ENCODE measurements at places on chromosomes 1 and 21.

DNA sequence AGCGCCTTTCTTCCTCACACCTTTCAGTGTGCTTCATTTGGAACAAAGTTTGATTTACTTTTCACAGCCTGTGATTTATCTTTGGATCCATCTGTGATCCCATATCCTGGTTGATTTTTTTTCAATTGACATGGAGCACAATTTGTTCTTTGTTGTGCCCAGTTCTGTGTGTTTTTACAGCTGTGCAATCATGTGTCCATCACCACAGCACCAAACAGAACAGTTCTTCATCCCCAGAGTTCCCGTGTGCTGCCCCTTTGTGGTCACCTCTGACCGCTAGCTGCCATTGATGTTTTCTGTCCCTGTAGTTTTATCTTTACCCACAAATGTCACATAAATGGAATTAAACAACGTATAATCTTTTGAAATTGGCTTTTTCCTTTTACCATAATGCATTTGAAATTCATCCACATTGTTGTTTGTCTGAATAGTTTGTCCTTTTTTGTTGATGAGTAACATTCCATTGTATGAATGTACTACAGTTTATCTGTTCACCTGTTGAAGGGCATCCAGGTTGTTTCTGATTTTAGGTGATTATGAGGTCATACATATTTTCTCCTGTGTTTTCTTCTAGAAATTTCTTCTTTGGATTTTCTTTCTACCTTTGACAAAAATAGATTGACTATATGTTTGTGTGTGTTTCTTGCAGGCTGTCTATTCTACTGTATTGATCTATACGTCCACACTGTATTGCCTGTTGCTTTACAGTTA lies 17.4 kb downstream of the MIGA1 start:
- no peak for DNase-seq

DNA sequence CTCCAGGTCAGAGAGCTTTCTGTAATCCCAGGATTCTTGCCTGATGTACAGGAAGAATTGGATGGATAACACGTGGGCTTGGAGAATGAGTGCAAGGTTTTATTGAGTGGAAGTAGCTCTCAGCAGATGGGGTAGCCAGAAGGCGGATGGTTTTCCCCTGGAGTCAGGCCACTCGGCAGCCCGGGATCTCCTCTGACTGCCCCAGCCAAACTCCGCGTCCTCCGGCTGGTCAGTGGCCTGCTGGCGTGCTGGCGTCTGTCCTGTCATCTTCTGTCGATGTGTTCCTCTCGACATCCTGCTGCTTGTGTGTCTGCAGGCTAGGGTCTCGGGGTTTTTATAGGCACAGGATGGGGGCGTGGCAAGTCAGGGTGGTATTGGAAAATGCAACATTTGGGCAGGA lies 27.4 kb upstream of the GJA9 start:
- no peak for DNase-seq

- peak; percentile 59 for DNase-seq
Observed at GRCh38 chr1:164716992-164717703, 158.2 kb downstream of the PBX1 start.

DNA sequence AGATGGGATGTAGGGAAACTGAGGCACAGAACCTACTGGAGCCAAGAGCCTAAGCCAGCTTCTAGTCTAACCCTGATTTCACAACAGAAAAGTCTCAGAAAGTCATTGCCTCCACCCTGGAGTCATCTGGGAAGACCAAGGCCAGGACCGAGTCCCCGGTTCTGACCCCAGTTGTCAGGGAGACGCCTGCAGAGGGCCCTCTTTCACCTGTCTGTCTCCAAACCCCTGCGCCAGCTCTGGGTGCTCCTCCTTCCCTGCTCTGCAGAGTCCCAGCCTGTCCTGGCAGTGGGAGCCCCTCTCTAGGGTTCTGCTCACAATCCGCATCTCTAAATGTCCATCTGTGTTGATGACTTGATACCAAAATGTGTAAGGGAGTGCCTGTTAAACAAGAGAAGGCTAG lies 149.7 kb downstream of the PGBD5 start:
- no peak for DNase-seq

GRCh38 chr1:57362480-57362879 lies 61.4 kb downstream of the DAB1 start:
- no peak for DNase-seq

GRCh38 chr1:238664139-238664538 lies 722.2 kb upstream of the CHRM3 start:
- DNase-seq = no peak

DNA sequence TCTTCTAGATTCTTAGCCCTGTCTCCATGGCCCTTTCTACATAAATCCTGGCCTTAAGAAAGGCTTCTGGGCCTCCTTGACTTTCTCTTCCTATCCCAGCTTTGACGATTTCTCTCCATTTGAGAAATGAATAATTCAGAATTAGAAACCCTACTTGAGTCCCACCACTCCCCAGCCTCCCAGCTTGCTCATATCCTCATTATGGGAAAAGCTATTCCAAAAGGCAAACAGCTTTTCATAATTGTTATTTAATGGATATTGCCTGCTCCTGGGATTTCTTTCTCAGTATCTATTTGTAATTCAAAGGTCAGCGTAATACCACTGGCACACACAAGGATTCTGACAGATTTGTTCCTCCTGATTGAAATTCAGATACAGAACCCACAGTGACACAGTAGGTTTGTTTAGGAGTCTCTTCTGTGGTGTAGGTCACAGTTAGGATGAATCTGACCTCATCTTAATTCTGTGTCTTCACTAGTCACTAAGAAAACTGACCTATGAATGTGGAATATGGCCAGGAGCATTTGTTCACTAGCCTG lies 121.3 kb downstream of the GRIK1 start:
- no peak for DNase-seq

GRCh38 chr1:214573386-214574318 lies 22.2 kb upstream of the PTPN14 start:
- no peak for DNase-seq

DNA sequence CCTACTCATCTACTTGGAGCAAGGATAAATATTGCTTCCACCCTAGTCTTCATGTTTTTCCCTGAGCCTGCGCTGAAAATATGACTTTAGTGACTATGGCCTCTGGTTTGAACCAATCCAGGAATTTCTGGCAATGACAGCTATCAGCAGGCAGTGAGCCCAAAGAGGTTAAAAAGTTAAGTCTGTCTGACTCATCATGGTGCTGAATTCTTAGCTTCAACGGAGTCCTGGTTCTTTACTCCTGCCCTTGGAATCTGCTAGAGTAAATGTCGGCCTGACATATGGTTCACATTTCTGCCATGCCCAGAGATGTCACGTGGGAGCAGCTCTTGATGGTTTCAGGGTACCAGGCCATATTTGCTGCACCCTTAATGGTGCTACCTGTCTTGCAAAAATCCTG lies 351.6 kb upstream of the PLXNA2 start:
- DNase-seq = no peak

DNA sequence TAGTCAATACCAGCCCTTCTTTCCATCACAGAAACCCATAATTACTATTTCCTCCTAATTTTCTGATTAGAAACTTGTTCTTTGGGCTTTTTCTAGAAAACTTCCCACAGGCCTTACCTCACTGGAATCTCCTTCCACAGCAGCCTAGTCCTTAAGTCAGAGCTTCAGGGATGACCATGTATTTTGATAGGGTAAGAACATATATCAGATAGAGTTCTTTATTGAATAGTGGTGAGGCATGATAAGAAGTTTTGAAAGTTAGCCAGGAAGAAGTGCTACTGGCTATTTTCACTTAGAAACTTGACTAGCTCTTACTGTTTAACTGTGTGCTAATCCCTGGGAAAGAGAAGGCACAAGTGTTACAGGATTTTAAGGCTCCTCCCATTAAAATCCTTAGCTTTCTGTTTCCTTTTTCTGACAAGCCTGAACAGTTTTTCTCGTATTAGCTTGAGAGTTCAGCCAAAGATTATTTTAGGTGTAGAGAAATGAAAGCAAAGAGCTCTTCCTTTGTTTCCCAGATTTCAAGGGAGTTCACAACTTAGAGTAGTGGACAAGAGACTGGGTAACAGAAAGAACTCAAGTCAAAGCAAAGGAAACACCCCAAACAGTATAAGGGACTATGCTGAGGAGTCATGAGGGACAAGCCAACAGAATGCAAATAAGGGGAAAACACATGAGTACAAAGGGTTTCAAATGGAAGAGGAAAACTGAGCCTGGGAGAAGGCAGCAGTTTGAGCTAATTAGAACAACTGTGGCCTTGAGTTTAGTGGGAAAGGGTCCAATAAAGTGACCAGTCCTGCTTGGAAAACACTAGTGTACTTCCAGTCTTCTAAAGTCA lies 37.2 kb upstream of the AIM2 start:
- DNase-seq = no peak
